ENCODE measurements at places on chromosomes 6 and 20. TPM values are rescaled to one million over a fixed set of nuclear protein-coding genes. Genes with fewer than 3 reads are reported as not detected.

DNA sequence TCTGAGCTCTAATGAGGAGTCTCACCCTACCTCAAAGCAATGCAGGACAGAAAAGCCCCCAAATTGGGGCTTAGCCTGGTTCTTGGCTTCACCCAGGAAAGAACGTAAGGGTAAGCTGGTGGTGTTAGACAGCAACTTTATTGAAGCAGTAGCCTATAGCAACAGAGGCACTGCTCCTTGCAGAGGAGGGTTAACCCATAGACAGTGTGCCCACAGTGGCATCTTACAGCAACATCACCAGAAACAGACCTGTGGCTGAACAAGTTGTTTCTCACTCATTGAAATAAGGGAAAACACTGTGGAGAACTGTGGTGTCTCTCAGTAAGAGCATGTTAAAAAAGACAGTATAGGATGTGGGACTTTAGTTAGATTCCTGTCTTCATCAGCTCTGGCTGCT is 80.4 kb upstream of the SPTLC3 start:
- DNase-seq, result no peak

DNA sequence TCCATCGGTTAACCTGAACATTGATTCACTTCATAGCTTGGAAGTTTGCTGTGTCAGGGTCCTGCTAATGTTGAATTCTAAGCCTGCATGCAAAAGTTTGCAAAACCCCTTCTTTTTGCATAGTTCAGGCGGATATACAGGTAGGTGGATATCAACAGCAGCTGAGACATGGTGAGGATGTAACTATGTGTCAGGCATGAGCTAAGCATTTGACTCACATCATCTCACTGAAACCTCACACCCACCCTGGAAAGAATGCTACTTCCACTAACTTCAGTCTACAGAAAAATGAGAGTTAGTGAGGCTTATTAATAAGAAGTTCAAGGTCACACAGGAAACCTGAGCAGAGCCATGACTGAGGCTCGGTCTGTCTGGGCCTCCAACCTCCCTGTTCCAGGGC is 276.9 kb downstream of the BMP7 start:
- no peak for DNase-seq

DNA sequence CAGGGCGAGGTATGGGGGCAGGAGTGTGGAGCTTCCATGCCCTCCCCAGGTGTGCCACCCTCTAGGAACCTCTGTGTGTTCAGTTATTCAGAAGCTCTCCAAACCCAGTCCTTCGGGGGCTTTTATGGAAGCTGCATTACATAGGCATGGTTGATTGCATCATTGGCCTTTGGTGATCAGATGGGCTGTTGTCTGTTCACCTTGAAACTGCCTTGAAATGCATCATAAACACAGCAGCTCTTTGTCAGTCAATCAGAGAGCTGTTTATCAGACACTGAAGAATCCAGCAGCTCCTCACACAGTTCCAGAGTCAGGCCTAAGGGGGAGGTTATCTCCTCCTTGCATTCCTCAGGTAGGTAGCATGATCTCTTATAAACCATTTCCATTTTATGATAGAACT is 62.4 kb downstream of the E2F3 start:
- DNase-seq, result no peak

DNA sequence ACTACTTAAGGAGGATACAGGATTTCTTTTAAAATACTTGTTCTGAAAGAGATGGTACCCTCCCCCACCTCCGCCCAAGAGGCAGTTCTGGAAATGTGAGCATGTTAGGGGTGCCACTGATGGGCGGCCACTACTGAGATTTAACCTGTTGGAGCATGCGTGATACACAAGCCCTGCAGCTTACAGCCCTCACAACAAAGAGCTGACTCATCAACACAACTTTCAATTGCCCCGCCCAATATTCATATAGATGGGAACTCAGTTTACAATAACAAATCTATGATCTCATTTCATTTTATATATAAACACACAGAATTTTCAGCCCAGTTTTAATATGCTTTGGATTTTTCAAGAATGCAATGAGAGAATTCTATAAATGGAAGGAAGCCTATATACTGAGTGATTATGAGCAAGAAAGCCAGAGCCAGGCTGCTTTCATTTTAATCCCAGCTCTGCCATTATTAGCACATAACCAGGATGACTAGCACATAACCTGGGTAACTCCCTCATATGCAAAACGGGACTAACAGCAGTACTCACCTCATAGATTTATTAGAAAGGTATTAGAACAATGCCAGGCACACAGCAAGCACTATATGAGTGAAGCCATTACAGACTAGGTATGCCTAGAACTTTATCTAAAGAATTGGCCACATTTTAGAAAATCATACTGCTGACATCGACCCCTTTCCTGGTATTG is 45.6 kb upstream of the IPCEF1 start:
- no peak for DNase-seq

- no peak for DNase-seq
Observed at GRCh38 chr20:13494019-13494418, 144.7 kb downstream of the TASP1 start.

GRCh38 chr20:52267418-52267817 is 75.8 kb upstream of the ZFP64 start:
- no peak for DNase-seq

DNA sequence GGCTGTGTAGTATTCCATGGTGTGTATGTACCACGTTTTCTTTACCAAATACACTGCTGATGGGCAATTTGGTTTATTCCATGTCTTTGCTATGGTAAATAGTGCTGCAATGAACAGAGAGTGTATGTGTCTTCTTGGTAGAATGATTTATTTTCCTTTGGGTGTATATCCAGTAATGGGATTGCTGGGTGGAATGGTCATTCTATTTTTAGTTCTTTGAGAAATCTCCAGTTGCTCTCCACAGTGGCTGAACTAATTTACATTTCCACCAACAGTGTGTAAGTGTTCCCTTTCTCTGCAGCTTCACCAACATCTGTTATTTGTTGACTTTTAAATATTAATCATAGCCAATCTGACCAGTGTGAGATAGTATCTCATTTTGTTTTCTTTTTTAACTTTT is 13.9 kb downstream of the CST9L start:
- no peak for DNase-seq

DNA sequence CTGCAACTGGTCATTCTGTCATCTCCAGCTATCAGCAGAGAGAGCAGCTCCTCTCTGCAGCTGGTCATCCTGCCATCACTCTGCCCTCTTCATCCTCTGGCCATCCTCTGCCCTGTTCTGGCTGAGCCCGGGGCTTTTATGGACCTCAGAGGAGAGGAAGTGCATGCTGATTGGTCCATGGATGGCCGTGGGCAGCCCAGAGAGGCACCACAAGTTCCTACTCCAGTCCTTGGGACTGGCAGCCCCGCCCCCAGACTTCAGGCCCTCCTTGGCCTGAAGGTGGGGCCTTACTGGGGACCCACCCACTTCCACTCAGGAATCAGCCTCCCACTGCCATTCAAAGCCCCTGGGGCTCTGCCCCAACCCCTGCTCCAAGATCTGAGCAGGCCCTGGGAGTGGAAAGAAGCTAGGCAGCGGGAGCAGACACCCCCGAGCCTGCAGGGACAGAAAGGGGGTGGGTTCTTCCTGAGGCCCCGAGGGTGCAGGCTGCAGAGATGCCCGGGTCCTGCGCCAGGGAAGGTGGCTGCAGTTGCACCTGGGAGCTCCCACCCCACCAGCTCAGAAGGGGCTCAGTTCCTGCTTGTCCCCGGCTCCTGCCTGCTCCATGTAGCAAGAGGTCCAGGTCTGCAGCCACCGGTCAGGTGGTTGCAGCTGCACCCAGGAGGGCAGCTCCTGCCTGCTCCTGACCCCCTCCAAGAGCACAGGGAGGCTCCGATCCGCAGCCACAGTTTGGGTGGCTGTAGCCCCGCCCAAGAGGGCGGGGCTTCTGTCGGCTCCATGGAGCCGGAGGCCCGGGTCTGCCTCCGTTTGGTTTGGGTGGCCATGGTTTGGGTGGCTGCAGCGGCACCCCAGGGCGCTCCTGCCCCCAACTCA is 34.1 kb upstream of the HMGA1 start:
- DNase-seq, result no peak

GRCh38 chr6:79600812-79601609 is 30.1 kb upstream of the SH3BGRL2 start:
- no peak for DNase-seq

DNA sequence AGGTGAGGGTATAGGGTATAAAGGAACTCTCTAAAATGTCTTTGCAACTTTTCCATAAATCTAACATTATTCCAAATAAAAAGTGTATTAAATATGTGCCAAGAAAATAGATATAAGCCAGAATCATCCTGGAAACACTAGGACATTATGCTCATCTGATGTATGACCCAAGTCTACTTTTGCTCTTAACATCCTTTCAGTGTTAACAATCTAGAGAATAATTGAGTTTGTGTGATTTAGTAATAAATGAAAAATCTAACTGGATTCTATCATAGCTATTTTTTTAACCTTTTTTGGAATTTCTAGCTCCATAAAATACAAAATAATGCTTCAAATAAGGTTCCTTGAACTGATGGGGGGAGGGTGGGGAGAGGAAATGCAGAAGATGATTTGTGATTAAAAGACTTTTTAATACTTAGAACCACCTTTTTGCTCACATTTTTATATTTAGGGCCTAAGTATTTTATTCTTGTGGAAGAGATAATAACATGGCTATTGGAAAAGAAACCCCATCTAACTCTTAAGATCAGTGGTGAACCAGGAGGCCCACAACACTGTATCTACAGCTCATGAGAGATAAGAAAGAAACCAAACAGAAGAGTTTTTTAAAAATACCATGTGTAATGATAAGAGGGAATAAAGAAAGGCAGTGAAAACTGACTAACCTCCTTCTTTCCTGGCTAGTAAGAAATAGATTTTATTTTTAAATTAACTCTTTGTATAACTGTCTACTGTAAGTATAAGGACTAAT is 68.5 kb downstream of the PDSS2 start:
- no peak for DNase-seq

- no peak for DNase-seq
Observed at GRCh38 chr20:25457886-25458680, 50.6 kb downstream of the GINS1 start.

The B4GALT5 gene
- total RNA-seq, result 15.0 TPM

The NANP gene
- total RNA-seq, result 2.6 TPM

The PBOV1 gene
- total RNA-seq, result not detected

The TRIM10 gene
- total RNA-seq, result not detected

The AKAP7 gene
- total RNA-seq, result 1.3 TPM

The HCRTR2 gene
- not detected for total RNA-seq

The CGAS gene
- 15.9 TPM for total RNA-seq

The SPATA25 gene
- 32.8 TPM for total RNA-seq
